ENCODE measurements at places on chromosomes 2 and 18.

DNA sequence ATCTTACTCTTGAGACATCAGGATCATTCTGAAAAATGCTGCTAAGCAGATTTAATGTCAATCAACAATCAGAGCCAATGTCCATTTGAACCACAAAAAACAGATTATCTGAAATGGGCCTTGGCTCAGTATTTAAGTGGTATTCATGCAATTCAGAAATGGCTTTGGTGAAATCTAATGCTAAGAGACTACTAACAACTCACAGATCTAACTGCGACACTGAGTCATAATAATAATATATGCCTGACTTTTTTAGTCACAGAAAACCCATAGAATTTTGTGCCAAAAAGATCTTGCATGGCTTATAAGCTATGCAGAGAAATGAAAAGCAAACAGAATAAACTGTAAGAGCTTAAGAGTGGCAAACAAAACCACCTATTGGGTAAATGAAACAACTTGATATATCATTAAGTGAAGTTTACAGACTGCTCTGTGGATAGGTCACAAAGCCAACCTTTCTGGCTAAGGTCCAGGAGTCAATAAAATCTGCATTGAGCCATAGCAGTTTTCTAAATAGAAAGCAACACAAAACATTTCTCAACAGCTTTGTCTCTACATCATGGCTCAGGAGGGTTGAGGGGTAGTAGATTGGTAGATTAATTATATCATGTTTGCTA is 234.3 kb downstream of the LRATD1 start:
- DNase-seq: no peak

DNA sequence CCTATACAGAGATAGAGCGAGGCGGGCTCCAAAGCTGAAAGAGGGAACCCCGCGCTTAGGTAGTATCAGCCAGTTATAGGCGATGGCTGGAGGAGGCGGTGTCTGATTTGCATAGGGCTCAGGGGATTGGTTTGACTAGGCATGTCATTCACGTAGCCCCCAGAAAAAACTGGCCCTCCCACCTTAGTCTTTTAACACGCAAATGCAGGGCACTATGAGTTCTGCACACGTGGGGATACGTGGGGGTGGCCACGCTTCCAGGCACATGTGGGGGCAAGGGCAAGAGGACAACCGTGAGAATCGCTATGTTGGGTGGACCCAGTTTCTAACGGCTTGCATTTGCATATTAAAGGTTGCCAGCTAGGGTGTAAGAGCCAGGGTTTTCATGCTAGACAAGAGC is 56.7 kb upstream of the MSTN start:
- peak; percentile 3 for DNase-seq

GRCh38 chr18:48922801-48923730 is 27.7 kb downstream of the SMAD7 start:
- DNase-seq: no peak

- DNase-seq: no peak
Observed at GRCh38 chr2:179233626-179234430, 30.8 kb downstream of the SESTD1 start.

- DNase-seq: no peak
Observed at GRCh38 chr2:204988836-204989235, 443.6 kb downstream of the PARD3B start.

GRCh38 chr2:205717175-205717846 is 35.0 kb downstream of the NRP2 start:
- DNase-seq: no peak

- DNase-seq: no peak
Observed at GRCh38 chr2:30230497-30231211, 680 bp upstream of the LBH start.

- DNase-seq: no peak
Observed at GRCh38 chr2:234879671-234880455, 72.0 kb upstream of the SH3BP4 start.

DNA sequence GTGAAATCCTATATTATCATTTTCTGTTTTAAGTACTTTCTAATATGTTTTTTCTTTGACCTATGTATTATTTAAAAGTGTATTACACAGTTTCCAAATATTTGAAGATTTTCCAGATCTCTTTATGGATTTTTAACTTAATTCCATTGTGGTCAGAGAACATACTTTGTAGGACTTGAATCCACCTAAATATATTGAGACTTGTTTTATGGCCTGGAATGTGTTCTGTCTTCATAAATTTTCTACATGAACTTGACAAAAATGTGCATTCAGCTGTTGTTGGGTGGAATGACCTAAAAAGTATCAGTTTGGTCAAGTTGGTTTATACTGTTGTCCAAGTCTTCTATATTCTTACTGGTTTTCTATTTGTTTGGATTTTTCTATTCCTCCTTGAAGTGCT is 33.8 kb upstream of the TMEM247 start:
- no peak for DNase-seq

DNA sequence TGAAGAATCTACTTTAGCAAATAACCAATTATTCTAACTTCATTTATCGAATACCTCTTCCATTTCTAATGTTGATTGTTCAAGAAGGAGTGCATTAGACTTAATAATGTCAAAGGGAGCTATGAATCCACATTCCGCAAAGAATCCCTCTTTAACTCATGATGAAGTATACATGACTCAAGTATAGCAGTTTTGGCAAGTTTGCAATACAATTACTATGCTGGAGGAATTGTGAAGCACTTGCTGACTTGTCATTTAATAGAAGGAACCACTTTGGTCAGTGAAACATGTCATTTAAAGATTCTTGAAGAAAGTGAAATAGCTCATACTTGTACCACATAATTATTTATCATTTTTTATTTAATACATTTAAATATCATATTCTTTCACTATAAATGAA is 125.1 kb downstream of the SLC39A10 start:
- DNase-seq: no peak

GRCh38 chr2:217899231-217900009 is 103.4 kb downstream of the TNS1 start:
- DNase-seq: no peak

DNA sequence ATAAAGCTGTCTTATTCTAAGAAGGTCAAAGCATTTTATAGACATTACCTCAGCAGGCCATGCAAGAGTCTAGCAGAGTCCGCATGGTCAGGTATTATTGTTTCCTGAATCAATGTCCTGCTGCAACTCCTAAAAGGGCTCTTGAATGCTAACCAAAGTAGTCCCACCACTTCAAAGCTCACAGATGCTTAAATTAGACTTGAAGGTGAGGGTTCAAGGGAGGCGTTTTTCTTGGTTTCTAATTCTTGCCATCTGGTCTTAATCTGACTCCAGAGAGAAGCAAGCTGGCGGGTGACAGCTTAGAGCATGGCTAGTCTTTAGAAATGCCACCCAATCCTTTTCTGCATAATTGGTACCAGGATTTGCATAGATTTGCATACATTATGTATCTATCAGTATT is 226.3 kb downstream of the MREG start:
- DNase-seq: no peak

GRCh38 chr18:23719634-23720201 is 30.5 kb downstream of the LAMA3 start:
- DNase-seq: no peak

- no peak for DNase-seq
Observed at GRCh38 chr2:206783718-206784117, 18.3 kb downstream of the FASTKD2 start.

GRCh38 chr2:126863336-126864015 is 35.2 kb upstream of the TEX51 start:
- DNase-seq: no peak

- DNase-seq: no peak
Observed at GRCh38 chr18:58255701-58256311, 211.8 kb downstream of the NEDD4L start.

- DNase-seq: no peak
Observed at GRCh38 chr2:65064728-65065552, 8.7 kb downstream of the CEP68 start.

- DNase-seq: no peak
Observed at GRCh38 chr2:113876503-113877387, 13.1 kb upstream of the ACTR3 start.

DNA sequence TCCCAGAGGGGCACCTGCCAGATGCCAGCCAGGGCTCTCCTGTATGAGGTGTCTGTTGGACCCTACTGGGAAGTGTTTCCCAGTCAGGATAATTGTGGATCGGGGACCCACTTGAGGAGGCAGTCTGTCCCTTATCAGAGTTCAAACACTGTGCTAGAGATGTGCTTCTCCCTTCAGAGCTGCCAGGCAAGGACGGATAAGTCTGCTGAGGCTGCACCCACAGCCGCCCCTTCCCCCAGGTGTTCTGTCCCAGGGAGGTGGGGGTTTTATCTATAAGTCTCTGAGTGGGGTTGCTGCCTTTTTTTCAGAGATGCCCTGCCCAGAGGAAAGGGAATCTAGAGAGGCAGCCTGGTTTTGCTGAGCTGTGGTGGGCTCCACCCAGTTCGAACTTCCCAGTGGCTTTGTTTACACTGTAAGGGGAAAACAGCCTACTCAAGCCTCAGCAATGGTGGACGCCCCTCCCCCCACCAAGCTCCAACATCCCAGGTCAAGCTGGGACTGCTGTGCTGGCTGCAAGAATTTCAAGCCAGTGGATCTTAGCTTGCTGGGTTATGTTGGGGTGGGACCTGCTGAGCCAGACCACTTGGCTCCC is 324.0 kb upstream of the SETBP1 start:
- no peak for DNase-seq

DNA sequence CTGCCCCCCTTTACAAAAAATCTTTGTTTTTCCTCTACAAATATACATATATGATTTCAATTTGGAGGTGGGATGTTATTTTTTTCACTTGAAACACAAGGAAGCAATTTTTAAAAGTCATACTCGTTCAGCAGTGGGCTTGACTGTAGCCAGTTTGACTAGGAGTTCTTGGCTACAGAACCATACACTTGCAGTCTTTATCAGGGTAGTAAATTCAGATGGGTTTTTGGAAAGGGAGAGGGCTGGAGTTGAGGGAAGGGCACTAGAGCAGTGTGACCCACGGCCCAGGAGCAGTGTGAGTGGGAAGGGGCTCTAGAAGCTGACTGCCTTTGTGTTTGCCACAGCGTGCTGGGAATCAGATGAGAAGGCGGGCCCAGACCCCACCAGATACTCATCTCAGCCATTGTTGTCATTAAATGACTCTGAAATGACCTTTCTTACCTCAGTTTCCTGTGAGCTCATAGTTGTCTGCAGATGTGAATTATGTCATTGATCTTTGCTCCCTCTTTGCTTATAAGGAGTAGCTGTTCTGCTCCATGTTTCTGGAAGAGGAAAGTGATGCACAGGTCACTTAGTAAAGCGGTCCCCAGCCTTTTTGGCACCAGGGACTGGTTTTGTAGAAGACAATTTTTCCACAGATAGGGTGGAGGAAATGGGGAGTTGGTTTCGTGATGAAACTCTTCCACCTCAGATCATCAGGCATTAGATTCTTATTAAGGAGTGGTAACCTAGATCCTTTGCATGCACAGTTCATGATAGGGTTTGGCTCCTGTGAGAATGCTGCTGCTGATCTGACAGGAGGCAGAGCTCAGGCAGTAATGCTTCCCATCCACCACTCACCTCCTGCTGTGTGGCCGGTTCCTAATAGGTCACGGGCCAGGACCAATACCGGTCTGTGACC is 116.8 kb downstream of the SPTBN1 start:
- no peak for DNase-seq

- DNase-seq: no peak
Observed at GRCh38 chr2:232581725-232582124, 31.2 kb downstream of the EIF4E2 start.

DNA sequence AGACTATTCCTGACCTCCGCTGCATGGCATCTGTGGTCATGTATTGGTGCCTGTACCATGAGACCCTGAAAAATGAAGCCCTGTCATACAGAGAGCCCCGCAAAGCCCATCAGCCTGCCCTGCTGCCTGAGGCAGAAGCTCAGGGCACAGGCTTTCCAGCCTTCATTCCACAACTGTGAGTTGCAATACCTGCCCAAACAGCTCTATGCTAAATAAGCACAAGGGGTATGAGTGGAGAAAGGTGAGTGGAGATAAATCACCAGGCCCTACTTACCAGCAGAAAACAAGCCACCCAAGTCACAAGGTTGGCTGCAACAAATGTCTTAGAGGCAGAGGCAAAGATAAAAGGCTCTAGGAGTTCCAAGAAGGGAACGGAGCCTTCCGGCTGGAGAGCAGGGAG is 277.4 kb downstream of the TNS1 start:
- DNase-seq: no peak

GRCh38 chr2:85674417-85674816 is 6.4 kb upstream of the SFTPB start:
- no peak for DNase-seq

DNA sequence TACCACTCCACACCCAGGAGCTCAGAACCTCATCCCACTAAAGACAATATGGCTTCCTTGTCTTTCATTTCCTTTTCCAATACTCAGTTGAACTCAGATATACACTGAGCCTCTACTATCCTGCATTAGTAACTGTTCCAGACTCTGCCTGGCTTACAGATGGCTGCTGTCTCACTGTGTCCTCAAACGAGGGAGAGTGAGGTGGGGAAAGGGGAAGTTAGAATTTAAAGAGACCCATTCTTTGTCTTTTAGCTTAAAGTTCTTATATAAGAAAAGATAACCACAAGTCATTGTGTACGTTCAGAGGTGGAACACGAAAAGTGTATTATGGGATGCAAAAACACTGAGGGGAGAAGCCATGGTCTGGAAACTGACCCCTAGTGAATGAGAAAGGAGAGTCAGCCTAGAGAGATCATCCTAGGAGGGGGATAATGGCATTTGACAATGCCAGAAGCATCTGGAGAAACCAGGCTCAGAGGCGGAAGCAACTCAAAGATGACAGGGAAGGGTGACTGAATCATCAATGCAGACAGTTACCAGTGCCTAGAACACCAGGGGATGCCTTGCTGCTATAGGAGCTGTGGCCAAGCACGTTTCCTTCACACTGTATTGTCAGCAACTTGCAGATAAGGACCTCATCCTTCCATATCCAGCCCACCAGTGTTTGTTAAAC is 170.7 kb downstream of the CYRIA start:
- DNase-seq: no peak

GRCh38 chr18:12858991-12859390 is 25.0 kb downstream of the PTPN2 start:
- no peak for DNase-seq

DNA sequence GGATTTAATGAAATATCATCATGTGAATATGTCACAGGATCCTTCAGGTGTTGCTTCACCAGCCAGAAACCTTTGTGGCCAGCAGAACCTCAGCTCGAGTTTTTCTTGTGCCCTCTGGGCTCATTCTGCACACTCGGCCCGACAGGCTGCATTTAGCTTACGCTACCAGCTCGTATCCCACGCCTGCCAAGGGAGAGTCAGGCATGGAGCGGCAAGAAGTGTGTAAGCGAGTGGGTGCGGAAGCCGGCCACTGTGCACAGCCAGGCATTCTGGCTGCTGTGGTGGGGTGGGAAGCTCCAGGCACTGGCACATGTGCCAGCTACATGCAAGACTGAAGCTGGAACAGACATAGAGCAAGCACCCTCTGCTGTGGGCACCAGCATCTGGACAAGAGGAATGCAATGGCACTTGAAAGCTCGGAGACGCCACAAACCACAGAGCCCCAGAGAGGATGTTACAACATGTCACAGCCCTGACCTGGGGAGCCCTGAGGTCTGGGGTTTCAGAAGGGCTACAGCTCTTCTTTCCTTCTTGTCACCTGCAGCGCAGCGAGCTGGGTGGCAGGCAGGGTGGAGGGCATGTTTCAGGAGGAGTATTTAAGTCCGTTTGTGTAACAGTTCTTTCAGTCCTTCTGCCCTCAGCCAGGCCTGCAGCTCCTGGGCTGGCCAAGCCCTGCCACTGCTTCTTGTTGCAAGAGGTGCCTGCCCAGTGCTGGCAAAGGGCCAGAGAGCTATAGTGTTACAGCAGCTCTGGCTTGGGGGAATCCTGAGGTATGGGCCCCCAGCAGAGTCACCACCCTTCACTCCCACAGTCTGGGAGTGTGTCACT is 257.3 kb upstream of the HNMT start:
- no peak for DNase-seq

- DNase-seq: no peak
Observed at GRCh38 chr2:105595536-105595935, 149.2 kb upstream of the NCK2 start.

- DNase-seq: no peak
Observed at GRCh38 chr18:45458033-45458432, 157.2 kb upstream of the SLC14A2 start.

Data from activated CD8-positive, alpha-beta memory T cell treated with anti-CD3 and anti-CD28 coated beads for 4 hours (primary cell).